Gastroesophageal sphincter (tissue), 4 donors: ENCODE measurements at places on chromosomes 7 and 10. TPM values are rescaled to one million over a fixed set of nuclear protein-coding genes. Genes with fewer than 3 reads are reported as not detected.

The INA gene
- total RNA-seq, result 1.2 TPM

The LRRTM3 gene
- total RNA-seq, result 0.16 TPM

The FGL2 gene
- 756 TPM for total RNA-seq

The ZNF736 gene
- total RNA-seq, result 2.4 TPM

DNA sequence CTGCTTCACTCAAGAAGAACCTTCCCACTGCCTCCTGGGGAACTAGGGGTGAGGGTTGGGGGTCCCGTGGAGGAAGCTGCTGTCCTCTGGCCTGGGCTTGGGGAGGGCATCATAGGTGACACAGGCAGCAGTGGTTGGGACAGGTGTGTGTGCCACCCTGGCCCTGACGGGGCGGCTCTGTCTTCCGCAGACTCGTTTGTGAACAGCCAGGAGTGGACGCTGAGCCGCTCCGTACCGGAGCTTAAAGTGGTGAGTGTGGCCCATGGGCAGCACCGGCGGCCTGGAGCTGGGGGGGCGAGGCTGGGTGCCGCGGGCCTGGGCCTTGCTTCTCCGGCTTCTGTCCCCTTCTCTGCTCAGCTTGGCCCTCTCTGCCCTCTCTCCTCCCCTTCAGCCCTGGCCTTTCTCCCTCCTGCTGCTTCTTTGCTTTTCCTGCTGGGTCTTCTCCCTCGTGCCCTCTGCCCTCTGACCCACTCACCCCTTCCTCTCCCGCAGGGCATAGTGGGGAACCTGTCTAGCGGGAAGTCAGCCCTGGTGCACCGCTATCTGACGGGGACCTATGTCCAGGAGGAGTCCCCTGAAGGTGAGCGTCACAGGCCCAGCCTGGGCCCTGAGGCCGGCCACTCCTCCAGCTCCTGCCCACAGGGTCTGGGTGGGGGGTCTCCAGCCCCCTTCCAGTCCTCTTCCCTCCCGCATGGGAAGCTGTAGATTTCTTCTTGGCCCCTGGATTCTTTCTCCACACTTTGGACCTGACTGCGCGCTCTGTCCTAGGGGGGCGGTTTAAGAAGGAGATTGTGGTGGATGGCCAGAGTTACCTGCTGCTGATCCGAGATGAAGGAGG, 30.5 kb downstream of the AGAP3 start:
- no peak for ATAC-seq
